ENCODE measurements at places on chromosomes 2 and 18.
A peak's percentile ranks its signal among the peaks of the same experiment; 100 is the strongest.

DNA sequence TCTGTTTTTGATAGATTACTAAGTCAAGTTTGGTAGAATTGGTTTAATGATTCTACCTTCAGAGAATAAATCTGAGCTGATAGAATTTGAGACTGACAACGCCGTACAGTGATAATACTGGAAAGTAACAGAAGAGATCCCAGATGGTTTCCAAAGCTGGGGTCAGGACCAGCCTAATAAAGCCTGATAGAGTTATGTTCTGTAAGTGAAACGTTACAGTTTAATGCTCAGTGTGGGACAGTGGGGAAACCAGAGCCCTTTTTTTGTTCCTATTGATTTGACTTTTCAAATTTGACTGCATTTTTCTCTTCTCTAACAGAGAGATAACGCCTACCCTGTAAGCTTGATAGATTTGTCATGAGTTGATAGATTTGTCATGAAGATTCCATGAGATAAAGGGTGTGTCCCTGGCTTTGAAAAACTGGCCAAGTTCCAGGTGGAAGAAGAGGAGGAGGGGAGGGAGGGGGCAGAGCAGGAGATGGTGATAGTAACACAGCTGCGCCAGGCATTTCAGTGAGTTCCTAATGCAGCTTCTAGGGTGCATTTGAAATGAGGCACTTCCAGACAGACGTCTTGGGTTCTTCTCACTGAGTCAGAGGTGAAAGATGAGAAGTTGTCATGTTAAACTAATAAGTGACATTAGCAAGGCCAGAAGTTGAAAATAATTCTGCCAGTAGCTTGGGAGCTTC, 65.1 kb downstream of the CERS6 start:
- DNase-seq = no peak

GRCh38 chr2:11578986-11579774, 45.3 kb downstream of the GREB1 start:
- DNase-seq = no peak

DNA sequence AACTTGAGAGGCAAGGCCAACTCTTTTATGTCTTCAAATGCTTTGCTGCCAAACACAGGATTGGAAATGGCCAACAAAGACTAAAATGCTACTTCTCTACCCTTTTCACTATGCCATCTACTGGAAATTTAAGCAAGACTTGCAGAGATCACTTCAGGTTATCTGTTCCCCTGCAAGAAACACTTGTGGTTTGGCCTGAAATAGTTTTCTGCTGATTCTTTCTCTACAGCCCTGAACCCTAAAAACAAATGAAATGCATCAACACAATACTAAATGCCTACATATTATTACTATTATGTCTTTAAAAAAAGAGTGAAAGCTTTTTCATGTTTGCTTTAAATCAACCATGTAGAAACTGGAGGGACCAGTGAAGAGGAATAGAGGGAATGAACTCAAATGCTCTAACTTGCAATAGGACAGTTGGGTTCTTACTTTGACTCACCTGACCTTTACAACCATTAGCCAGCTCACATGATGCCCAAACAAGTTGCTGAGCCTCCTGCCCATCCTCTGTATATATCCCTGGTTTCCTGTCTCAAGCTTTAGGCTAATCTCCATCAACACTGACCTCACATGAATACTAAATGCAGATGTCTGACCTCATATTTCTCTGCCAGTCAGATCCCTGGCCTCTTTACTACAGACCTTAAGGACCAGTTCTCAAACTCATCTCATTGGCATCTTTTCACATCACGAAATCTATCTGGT, 17.5 kb upstream of the ADAM17 start:
- DNase-seq = no peak

DNA sequence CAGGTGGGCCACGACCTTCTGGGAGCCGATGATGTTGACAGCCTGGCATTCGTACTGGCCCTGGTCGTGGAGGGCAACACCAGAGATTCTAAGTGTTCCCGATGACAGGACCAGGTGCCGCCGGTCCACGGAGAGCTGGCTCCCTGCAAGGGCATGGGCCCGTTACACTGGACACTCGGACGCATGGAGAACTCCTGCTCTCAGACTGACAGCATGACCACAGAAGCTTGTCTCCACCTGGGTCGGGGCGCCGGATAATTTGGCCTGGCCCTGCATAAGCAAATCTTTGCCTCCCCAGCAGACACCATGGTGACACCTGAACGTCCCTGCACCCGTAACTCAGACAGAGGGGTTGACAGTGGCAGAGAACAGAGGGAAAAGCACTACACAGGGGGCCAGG, 80.7 kb downstream of the PXDN start:
- DNase-seq = no peak

DNA sequence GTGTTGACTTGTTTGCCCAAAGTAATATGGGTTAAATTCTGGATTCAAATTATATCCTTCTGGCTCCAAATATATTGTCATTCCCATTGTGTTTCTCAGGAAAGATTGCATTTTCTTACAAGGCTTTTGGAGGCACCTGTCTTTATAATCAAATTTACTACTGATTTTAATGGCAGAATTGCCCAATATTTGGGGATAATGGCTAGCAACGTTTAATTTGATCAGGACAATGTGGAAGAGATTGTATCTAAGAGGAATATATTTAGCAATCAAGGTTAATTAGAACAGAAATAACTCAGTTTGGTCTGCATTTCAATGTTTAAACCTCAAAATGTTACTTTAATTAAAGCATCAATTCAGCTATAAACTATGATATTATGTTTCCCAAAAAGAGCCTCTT, 41.7 kb upstream of the ZNF804A start:
- no peak for DNase-seq

DNA sequence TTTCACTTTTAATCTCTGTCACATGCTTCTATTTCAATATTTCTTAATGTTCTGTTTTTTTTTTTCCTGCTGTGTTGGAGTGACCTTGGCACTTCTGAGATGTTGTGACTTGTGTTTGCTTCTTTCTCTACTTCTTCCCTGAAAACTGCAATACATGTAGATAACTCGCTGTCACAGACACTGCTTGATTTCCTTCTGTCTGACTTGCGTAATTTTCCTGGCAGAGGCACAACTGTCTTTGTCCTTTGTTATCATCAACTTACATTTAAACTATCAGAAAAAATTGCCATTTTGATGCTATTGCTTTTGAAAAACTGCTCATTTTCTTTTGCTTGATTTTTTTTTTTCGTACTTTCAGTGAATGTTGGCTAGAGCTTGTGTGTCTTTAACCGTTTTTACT, 69.0 kb downstream of the BABAM2 start:
- peak; percentile 53 for DNase-seq
